ENCODE measurements at places on chromosomes 4 and X.
A peak's percentile ranks its signal among the peaks of the same experiment; 100 is the strongest.

GRCh38 chr4:172480471-172480870, 667.3 kb downstream of the GALNTL6 start:
- no peak for DNase-seq

GRCh38 chr4:17112292-17112659, 213.8 kb upstream of the LDB2 start:
- no peak for DNase-seq

- no peak for DNase-seq
Measured at GRCh38 chrX:153900831-153901752, 3.4 kb upstream of the AVPR2 start.

DNA sequence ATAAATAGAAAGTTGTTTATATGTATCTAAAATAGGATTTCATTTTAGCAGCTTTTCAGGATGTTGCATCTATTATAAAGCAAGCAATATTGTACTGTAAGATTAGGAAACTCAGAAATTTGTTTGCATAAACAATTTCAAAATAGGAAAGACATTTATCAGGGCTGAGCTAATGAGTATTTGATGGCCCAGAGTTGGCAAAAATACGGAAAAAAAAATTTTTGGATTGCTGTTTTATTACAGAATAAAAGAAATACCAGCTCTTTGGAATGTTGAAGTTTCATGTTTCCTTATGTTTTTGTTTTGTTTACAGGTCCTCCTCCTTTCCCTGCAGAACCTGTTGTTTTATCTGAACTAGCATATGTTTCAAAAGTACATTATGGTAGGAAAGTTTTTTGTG, 14.5 kb downstream of the ADAD1 start:
- no peak for DNase-seq

GRCh38 chrX:24768556-24768955, 74.8 kb downstream of the POLA1 start:
- no peak for DNase-seq

GRCh38 chrX:69153060-69153730, 12.1 kb downstream of the PJA1 start:
- DNase-seq, result no peak

GRCh38 chrX:54945224-54945623, 24.6 kb downstream of the TRO start:
- DNase-seq, result no peak

DNA sequence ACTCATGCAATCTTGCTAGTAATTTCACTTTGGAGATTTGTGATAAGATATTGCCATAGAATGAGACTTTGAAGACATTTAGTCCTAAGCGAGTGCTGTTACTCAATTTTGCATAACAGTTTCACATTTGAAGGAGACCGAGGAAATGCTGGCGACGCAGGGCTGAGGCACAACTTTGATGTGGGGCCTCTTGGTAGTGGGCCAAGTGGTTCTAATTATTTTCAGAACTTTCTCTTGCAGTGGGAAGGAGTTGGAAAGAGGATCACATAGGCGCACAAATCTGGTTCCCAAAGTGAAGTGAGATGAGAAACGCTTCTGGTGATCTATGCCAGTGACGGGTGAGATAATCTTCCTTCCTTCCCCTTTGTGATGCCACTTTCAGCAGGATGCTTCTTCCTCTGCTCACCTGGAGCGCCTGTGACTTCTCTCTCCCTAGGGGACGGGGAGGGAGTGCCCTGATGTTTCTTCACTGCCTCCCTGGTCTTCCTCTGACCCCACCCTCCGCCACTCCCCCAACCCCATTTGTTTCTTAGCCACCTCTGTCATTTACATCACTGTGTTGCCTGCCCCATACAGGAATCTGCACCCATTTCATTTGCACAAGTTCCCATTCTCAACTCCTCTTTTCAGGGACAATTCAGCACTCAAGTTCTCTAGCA, 138.9 kb upstream of the MID1 start:
- DNase-seq, result no peak

GRCh38 chr4:57243076-57243475, 132.9 kb upstream of the IGFBP7 start:
- DNase-seq, result no peak

- no peak for DNase-seq
Measured at GRCh38 chr4:121373841-121374240, 7.0 kb downstream of the QRFPR start.

DNA sequence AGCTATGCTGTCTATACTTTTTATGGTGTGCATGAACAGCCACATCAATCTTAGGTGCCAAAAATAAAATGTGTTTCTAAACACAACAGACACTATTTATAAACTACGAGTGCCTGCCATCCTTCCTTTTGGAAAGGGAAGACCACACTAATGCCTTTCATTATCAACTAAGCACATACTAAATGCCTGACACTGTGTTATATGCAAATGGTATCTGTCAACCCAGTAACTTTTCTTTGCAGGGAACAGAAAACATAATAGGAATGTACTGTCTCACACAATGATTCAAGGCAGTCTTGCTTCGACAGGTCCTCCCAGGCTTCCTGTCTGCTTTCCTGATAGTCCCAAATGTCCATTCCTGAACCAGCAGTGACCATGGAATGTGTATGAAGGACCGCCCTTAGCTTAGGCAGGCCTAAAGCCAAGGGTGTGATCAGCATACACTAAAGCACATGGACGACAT, 43.8 kb downstream of the ADGRA3 start:
- DNase-seq, result no peak

DNA sequence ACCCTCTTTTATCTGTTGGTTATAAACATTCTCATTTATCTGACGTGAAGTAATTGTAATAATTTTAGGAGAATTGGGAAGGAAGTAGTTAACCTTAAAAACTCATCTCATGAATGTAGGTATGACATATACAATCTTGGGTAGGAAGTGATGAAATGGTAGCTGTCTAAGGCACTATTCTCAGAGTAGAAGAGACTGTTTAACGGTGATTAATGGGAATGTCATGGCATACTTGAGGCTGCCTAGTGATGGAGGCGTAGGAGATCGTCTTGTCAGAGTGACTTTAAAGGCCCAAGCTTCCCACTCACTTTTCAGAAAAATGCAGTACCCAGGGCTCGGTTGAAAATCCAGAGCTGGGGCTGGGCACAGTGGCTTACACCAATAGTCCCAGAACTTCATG, 19.4 kb upstream of the AGA start:
- DNase-seq, result no peak

- DNase-seq, result no peak
Measured at GRCh38 chr4:917466-917865, 14.7 kb downstream of the GAK start.

DNA sequence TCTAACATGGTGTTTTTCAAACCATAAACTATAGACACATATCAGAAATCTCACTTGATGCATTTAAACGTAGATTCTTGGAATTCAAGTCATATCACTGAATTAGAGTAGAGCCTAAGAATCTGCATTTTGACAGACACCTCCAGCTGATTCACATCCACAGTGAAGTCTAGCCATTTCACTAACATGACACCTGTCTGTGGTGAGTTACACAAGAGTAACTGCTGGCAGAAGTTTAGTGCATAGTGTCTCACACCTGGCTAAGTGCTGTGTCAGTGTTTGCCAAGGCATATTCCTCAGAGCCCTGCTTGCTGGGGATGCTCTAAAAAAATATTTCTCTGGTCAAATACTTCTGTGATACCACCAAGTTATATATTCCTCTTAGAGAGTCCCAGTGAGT, 237.5 kb upstream of the DIAPH2 start:
- DNase-seq, result no peak

DNA sequence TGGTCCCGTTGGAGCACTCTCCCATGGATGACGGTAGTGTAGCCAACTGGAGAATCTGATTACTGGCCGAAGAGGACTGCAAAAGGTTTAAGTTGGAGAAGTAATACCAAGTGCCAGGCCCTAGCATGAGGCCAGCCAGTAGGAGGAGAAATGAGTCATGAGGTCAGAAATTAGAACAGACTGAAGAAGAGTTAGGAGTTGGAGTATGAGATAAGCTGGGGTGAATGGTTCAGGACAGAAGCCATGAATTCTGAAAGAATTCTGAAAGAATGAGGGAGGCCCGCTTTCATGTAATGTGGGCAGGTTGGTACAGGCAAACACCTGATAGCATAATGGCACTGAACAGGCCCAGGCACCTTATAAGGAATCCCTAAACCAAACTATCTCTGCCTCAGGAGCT, 18.4 kb upstream of the STK26 start:
- DNase-seq, result no peak

- no peak for DNase-seq
Measured at GRCh38 chr4:122783301-122784215, 43.1 kb upstream of the FGF2 start.

- DNase-seq, result no peak
Measured at GRCh38 chrX:4708970-4709760, 995.7 kb upstream of the PRKX start.

DNA sequence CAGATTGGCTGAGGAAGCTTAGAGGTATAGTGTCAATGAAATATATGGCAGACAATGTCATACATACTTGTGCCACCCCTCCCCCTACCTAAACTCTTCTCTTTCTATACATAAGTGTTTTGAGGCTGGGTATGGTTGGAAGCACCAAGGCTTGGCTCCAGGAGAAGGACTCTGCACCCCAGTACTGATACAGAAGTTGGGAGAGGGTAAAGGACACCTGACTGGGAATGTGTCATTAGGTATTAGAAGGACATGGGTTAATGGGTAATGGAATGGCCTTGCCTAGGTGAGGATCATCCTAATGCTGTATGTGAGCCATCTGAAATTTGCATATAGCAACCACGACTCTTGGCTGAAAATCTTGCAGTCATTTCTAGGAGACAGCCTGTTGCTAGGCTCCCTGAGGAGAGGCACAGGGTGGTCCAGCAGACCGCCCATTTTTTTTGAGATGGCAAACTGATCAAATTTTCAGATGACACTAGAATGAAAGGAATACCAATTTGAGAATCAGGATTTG, 26.8 kb upstream of the AP1S2 start:
- DNase-seq, result no peak

DNA sequence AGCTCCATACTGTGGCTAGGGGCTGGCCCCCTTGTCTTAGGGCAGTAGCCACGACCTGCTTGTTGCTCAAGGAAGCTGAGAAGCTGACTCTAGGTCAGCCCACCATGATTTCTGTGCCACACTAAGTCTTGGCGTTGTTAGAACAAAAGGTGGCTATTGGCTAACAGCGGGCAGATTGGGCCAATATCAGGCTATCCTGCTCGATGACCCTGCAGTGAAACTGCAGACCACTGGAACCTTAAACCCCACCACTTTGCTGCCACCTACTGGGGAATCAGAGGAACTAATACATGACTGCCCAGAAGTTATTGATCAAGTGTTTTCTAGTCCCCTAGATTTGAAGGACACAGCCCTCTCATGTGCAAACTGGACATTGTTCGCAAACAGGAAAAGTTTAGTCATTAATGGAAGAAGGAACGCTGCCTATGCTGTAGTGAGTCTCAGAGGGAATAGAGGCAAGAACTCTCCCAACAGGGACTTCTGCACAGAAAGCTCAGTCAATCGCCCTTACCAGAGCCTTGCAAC, 17.0 kb upstream of the PAPSS1 start:
- peak; percentile 40 for DNase-seq

- no peak for DNase-seq
Measured at GRCh38 chrX:121151293-121151692, 103.9 kb downstream of the GLUD2 start.

DNA sequence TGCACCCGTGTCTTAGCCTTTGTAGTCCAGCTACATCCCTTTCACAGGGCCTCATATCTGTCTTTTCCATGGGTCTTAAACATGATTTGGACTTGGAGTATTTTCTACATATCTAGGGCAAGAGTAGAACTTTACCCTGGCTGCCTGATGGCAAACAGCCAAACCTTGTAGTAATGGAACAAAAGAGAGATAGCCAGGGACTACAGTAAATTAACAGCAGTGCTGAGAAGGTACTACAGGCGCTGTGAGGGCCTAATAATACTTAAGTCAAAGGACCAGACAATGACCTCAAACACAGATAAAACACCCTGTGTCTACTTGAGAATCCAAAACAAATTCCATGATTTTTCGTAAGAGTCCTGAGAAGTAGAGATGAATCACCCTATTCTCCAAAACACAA, 111.0 kb upstream of the WDR17 start:
- DNase-seq, result no peak

- DNase-seq, result no peak
Measured at GRCh38 chrX:154370300-154371016, 4.0 kb downstream of the FLNA start.
